ENCODE measurements at places on chromosomes 13 and 19.
A peak's percentile ranks its signal among the peaks of the same experiment; 100 is the strongest.

DNA sequence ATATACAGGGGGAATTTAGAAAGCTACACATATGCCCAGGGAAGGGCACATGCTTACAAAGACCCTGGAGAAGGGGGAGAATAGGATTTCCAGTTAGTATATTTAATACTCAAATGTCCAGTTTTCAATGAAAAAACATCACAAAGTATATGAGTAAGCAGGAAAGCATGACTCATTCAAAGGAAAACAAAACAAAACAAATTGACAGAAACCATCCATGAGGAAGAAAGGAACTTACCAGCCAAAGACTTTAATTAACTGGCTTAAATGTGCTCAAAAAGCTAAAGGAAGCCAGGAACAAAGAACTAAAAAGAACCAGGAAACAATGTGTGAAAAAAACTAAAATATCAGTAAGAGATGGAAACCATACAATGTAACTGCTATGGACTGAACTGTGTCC lies 716.2 kb upstream of the ARGLU1 start:
- no peak for DNase-seq

DNA sequence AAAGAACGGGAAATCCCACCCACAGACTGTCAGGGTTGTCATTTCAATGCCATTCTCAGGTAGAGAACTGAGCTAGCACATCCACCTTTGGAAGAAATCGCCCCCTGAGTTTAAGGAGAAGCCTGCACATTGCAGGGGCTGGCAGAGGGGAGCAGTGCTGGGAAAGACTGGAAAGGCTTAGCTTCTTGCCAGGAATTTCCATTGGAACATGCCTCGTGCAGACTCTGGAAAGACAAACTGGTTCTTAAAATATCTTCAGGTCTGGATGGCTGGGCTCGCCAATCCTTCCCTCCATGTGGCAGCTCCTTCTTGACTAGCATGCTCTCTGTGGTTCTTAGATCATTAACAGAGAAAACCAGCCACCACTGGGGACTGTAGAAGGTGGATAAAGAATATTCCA lies 414.1 kb downstream of the TSHZ3 start:
- no peak for DNase-seq

DNA sequence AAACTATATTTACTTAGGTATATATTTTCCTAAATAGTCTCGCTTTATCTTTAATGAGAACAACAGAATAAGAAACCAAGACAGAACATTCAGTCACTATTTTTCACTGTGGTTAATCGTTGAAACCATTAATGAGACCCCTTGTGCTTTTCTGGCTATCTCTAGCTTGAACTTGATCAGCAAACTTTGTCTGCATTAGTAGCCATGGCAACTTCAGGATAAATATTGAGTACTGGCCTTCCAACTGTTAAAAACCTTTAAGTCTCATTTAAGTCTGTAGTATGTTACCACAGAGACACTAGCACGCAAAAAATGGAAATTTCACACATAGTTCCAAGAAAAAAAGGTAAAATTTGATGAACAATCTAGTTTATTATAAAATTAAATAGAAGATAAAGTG lies 946.0 kb downstream of the SLITRK5 start:
- no peak for DNase-seq

DNA sequence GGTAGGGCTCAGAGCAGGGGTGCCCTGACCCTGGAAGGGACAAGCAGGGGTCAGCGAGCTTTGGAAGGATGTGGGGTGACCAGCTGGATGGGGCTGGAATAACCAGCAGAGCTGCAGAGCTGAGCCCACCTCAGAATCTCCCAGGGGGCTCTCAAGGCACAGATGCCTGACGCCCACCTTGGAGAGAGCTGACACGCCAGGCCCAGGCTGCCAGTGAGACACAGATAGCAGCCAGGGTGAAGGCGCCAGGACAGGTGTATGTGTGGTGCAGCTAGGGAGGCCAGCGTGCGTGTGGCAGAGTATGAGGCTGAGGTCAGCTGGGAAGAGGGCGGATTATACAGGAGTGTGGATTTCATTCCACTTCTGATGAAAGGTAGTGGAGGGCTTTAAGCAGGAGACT lies 8.9 kb downstream of the AP1M1 start:
- no peak for DNase-seq

GRCh38 chr19:1864480-1865171 lies 1.2 kb upstream of the KLF16 start:
- DNase-seq: peak; percentile 85

- no peak for DNase-seq
These were observed 40.9 kb upstream of the VSTM2B start for GRCh38 chr19:29484876-29485275.

DNA sequence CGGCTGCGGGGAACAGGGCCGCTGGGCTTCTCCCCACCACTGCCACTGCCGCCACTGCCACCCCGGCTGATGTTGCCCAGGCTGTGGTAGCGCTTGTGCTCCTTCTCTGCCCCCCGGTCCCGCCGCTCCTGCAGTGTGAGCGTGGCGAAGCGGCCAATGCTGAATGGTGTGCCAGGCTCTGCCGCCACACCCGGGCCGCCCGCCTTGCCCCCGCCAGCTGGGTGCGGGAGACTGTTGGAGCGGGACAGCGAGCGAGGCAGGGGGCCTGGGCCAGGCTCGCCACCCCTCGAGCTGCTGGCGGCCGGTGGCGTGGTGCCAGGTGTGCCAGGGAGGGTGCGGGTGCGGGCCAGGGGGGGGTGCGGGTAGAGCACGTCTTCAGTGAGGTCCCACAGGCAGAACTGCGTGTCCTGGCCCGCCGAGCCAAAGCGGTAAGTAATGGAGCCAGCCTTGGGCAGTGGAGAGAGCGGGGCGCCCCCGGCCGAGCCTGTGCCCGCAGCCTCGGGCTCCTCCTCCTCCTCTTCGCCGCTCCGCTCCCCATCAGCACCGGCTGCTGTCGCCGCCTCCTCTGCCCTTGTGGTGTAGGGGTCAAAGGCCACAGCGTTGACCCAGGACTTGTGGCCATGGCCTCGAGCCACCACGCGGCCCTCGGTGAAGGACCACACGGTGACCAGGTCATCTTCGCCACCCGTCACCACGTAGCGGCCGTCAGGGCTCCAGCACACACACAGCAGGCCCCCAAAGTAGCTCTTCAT lies 3.7 kb upstream of the DMPK start:
- peak; percentile 37 for DNase-seq

- DNase-seq: no peak
These were observed at the start of gene NCCRP1 for GRCh38 chr19:39196860-39197562. Gene NCCRP1, plus strand, starts transcription at chr19:39196964. Its CDS starts 19 bp downstream, at chr19:39196983.

DNA sequence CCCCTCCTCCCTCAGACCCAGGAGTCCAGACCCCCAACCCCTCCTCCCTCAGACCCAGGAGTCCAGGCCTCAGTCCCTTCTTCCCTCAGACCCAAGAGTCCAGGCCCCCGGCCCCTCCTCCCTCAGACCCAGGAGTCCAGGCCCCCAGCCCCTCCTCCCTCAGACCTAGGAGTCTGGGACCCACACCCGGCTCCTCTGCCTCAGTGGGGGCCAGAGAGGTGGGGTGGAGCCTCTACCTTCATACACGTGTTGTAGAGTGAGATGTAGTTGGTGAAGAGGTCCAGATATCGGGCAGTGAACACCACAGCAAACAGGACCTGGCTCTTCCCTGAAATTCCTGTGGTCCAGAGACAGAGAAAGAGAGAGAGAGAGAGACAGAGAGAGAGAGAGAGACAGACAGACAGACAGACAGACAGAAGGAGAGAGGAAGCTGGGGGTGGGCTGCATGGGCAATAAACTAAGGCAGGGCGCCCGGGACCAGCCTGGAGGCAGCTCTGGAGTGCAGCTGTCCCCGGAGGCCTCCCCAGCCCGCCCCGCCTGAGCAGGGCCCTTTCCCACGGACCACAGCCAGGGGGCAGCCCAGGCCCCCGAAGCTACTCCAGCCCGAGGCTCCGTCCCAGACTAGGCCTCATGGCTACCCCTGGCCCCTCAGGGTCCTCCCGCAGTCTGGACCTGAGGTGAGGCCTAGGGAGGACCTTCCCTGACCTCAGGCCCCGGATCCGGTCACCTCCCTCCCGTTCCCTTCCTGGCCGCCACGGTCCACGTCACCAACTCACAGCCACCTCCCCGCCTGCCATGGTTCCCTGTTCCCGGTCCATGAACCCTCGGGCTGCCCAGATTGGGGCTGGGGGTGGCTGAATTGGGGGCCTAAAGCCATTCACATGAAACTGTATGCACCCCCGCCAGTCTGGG lies 907 bp downstream of the KDELR1 start:
- DNase-seq: peak; percentile 61

DNA sequence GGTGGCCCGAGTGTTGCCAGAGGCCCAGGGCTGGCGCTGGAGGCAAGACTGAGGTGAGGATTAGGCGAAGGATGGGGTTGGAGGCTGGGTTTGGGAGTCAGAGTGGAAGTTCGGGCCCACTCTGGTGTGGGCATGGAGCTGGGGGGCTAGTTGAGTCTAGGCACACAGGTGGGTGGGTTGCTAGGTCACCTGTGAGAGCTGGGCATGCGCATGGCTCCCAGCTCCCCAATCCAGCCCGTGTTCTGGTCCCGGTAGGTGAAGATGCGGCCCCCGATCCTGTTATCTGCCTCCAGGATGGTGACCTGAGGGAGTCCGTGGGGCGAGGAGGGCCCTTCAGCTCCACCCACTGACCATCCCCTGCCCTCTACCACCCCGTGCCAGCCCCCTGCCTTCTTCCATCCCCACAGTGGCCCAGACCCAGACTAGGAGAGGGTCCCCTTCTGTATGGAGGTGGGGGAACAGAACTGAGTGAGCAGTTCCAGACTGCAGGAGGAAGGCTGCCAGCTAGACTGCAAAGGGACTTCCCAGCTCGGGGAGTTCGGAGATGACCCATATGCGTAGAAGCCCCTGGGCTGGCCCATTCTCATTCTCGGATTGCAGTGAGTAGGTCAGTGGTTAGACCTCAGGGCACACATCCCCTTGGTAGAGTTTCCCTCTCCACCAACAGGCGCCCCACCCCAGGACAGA lies 1.7 kb downstream of the IL4I1 start:
- no peak for DNase-seq

GRCh38 chr13:43086181-43086580 lies 62.8 kb downstream of the DNAJC15 start:
- DNase-seq: no peak

DNA sequence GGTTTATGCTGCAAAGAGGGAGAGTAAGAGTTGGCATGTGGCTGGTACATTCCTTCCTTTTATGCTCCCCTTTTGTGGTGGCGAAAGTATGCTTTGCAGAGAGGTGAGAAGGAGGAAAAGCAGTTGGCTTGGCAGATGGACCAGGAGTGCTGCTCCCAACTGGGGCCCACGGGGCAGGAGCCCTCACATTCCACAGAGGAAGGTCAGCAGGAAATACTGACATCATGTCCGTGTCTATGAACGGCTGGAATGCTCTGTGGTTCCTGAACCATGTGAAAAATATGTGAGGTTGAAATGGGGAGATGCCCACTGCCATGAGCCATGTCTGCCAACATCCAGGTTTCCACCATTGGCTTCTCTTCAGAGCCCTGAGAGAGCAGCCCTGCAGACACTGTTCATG lies 33.3 kb upstream of the GAS6 start:
- DNase-seq: no peak

DNA sequence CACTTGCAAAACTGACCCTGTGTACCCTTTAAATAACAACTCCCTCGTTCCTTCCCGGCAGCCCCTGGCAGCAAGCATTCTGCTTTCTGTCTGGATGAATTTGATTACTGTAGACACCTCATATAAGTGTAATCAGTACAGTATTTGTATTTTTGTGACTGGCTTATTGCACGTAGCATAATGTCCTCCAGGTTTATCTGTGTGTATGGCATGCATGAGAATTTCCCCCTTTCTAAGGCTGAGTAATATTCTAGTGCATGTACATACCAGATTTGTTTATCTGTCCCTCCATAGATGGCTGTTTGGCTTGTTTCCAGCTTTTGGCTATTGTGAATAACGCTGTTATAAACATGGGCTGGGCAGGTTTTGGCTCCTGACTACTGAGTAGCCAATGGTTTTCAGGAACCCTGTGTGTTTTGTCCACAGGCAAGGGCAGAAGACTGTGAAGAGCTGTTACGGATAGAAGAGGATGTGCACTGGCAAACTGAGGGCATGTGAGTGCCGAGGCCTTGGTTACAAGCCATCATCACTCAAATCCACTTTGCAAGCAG lies 98.0 kb downstream of the ESD start:
- no peak for DNase-seq

- DNase-seq: no peak
These were observed 16.5 kb downstream of the MAU2 start for GRCh38 chr19:19337120-19337519.

GRCh38 chr13:32829269-32829668 lies 187.0 kb upstream of the KL start:
- DNase-seq: no peak

GRCh38 chr13:45892513-45892912 lies 41.0 kb upstream of the SIAH3 start:
- no peak for DNase-seq

GRCh38 chr19:49614096-49614833 lies 23.3 kb downstream of the PRR12 start:
- no peak for DNase-seq

DNA sequence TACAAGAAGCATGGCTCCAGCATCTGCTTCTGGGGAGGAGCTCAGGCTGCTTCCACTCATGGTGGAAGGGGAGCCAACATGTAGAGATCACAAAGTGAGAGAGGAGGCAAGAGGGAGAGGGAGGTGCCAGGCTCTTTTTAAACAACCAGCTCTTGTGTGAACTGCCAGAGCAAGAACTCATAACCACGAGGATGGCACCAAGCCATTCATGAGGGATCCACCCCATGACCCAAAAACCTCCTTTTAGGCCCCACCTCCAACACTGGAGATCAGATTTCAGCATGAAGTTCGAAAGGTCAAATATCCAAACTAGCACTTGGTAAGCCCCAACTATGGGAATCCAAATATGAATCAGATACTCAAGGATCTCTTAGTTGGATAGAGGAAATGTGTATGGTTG lies 131.2 kb downstream of the RXFP2 start:
- DNase-seq: no peak

GRCh38 chr19:17757125-17757524 lies 5.8 kb downstream of the FCHO1 start:
- DNase-seq: peak; percentile 61

DNA sequence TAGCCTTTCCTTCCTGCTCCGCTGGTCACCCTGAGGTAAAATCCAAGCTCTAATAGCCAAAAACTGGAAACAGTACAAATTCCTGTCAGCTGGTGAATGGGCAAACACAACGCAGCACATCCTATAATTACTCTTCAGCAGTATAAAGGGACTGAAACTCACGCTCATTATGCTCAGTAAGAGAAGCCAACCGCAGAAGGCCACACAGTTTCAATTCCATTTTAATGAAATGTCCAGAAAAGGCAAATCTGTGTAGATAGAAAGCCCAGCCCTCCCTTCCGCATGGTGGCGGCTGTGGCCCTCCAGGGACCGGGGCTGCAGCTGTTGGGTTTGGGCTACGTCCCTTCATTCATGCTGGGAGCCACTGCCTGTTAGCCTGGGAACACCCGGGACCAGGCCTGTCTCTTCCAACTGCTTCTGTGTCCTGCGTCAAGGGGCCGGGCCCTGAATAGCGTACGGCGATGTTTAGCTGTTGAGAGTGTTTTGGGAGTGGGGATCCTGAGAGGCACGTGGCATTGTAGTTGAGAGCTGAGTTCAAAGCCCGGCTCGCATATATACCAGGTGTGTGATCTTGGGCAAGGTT lies 23.5 kb downstream of the NKPD1 start:
- no peak for DNase-seq
